ENCODE measurements at places on chromosomes 7 and 10.

DNA sequence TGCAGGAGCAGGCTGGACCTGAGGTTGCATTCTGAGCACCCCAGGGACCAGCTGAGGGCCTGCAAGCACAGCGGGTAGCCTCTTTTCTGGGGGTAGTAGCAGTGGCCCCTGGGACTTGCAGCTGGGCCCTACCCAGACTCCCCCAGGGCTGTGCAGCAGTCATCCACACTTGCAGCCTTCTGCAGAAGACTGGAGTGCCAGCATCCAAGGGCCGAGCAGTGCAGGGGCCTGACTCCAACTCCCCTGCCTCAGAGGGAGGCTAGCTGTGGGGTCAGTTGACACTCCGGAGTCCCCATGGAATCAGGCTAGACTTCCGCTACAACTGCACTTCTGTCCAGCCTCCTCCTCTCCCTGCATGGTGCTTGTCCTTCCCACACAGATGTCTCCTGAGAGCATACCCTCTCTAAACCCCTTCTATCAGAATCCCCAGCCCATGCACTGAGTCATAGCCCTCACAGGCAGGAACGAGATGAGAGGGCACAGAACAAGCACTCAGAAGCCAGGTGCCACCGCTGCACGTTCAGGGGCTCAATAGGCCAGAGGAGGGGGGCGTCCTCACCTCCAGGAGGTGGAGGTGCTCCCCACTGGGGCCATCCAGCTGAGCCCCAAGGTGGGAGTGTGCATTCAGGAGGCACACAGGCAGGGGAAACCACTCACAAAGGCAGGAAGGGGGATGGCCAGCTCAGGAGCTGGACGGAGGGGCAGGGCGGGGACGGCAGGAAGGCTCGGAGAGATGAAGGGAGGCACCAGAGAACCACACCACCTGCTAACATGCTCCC is 7.5 kb downstream of the RASGEF1A start:
- ATAC-seq: no peak

- ATAC-seq: no peak
These were observed 2.2 kb downstream of the DNAJC30 start for GRCh38 chr7:73681031-73681430.

- ATAC-seq: no peak
These were observed 22.3 kb upstream of the TMEM72 start for GRCh38 chr10:44888886-44889285.

DNA sequence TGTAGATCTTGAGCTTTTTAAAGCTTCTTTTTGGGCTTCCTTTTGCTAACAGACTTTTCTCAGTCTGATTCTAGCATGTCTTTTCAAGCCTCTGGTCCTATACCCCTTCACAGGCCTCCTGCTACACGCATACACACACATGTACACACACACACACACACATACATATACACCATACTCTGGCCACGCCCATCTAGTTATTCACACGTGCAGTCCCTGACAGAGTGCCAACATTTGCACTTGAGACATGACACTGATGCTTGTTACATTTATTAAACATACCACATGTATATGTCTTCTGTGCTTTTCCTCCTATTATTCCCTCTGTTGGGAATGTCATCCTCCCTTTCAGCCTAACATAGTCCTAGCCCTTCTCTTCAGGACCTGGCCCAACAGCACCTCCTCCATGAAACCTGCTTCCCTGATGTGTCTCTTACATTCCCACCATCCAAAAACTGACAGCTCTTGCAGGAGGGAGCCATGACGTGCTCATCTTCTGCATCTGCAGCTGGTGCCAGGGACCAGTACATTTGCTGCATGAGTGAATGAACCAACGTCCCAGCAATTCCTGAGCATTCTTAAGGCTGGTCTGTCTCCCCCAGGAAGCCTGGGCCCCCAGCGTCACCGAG is 222.1 kb downstream of the ARHGAP12 start:
- ATAC-seq: no peak
